ENCODE measurements at places on chromosomes 6 and 20.

- H3K36me3 ChIP-seq = no peaks in the 10 kb centered on the region
- peaks cover 37% of the 10 kb centered on the region for H3K27me3 ChIP-seq
- no peak overlapping the region for H3K27ac ChIP-seq
- H3K4me3 ChIP-seq = no peak overlapping the region
Observed at GRCh38 chr20:32040142-32040953, 11.7 kb upstream of the HCK start.

GRCh38 chr6:83359638-83360037 is 71.2 kb downstream of the ME1 start:
- 0 out of 2 replicates have a peak, but pooled peaks cover 4% of the 10 kb centered on the region for H3K4me1 ChIP-seq
- no peak overlapping the region for H3K27ac ChIP-seq
- no peak overlapping the region for H3K4me3 ChIP-seq
- H3K27me3 ChIP-seq = no peaks in the 10 kb centered on the region
- no peak for DNase-seq

DNA sequence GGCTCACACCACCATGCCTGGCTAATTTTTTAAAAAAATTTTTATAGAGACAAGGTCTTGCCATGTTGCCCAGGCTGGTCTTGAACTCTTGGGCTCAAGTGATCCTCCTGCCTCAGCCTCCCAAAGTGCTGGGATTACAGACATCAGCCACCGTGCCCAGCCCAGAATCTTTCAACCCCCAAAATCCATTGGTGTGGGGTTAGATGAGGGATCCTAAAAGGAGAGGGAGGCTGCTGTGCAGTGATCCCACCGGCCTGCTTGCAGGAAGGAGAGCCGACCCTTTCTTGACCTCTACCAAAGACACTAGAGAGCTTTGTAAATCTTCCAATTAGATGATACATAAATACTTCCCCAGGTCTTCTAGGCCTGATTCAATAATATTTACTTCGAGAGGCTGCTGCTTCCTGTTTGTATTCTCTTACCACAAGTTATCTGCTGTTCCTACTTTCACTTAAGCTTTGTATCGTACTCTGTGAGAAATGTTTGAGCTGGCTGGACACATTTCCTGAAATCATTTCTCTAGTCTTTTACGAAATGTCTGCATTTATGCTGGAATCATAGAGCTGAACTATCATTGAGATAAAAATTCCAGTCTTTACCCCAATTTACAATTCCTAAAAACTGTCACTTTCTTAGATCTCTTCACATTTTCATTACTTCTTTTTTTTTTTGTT is 49.3 kb upstream of the IER3 start:
- H3K4me1 ChIP-seq = peaks cover 17% of the 10 kb centered on the region
- H3K27me3 ChIP-seq = no peaks in the 10 kb centered on the region
- no peaks in the 10 kb centered on the region for H3K36me3 ChIP-seq
- H3K27ac ChIP-seq = peak overlapping the region; percentile 70
- H3K4me3 ChIP-seq = peak overlapping the region; percentile 33
- DNase-seq = no peak

- H3K27me3 ChIP-seq = peaks cover 11% of the 10 kb centered on the region
- DNase-seq = no peak
- no peak overlapping the region for H3K4me3 ChIP-seq
- H3K4me1 ChIP-seq = peaks cover 44% of the 10 kb centered on the region
- peaks cover 25% of the 10 kb centered on the region for H3K36me3 ChIP-seq
Observed at GRCh38 chr20:62716198-62716940, 7.7 kb downstream of the NTSR1 start.

- DNase-seq = peak; percentile 30
- no peaks in the 10 kb centered on the region for H3K27me3 ChIP-seq
- peak overlapping the region; percentile 61 for H3K4me3 ChIP-seq
- H3K4me1 ChIP-seq = peaks cover 45% of the 10 kb centered on the region
- H3K36me3 ChIP-seq = no peaks in the 10 kb centered on the region
- peak overlapping the region; percentile 70 for H3K27ac ChIP-seq
Observed at GRCh38 chr6:44456070-44456965, 68.8 kb downstream of the CDC5L start.

DNA sequence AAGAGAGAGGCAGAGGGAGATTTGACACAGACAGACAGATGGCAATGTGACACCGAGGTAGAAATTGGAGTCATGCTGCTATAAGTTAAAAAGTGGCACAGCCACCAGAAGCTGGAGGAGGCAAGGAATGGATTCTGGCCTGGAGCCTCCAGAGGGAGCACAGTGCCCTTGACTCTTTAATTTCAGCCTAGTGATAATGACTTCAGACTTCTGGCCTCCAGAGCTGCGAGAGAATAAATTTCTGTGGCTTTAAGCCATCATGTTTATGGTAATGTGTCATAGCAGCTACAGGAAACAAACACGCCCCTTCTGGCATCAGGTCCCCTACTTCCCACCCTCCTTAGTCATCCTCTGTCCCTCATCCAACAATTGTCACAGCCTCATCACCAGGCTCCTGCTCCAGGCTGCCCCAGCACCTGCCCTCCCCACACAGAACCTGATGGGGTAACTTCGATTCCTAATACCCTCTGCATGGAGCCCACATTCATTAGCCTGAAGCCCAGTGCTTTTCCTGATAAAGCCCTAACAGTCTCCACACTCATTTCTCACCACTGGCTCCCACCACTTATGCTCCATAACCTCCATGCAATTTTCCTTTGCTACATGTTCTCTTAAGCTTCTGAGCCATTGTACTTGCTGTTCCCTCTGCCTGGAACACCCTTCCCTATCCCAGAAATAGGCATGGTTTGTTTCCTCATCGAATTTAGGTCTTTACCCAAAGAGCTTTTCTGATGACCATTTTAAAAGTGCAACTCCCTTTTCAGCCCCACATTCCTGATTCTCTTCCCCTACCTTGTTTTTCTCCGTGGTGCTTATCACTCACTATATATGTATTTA is 69.7 kb upstream of the TOX2 start:
- H3K4me3 ChIP-seq = no peak overlapping the region
- DNase-seq = peak; percentile 82
- H3K27ac ChIP-seq = peak overlapping the region; percentile 92
- peaks cover 60% of the 10 kb centered on the region for H3K4me1 ChIP-seq
- H3K27me3 ChIP-seq = no peaks in the 10 kb centered on the region
- peaks cover 10% of the 10 kb centered on the region for H3K36me3 ChIP-seq

DNA sequence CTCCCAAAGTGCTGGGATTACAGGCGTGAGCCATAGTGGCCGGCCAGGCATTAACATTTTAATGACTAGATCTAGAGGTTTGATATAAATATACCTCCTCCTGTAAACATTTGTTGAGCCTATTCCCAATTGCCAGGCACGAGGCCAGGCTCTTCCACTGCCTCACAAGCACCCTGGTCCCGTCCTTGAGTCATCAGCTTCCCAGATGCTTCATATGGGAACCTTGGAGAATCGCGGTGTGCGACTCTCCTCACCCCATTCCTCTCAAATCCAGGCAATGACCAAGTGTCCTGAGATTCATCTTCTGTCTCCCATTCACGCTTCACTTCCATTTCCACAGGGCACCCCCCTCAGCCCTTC is 35.9 kb upstream of the PIM1 start:
- H3K4me1 ChIP-seq = peaks cover 62% of the 10 kb centered on the region
- H3K4me3 ChIP-seq = peak overlapping the region; percentile 82
- H3K27me3 ChIP-seq = peaks cover 1% of the 10 kb centered on the region
- 0 out of 2 replicates have a peak, but pooled peaks cover 4% of the 10 kb centered on the region for H3K36me3 ChIP-seq
- DNase-seq = peak; percentile 89

- H3K36me3 ChIP-seq = no peaks in the 10 kb centered on the region
- no peak overlapping the region for H3K4me3 ChIP-seq
- H3K27ac ChIP-seq = no peak overlapping the region
- no peak for DNase-seq
- H3K4me1 ChIP-seq = no peaks in the 10 kb centered on the region
Observed at GRCh38 chr20:64112691-64113443, 5.5 kb upstream of the NPBWR2 start.

DNA sequence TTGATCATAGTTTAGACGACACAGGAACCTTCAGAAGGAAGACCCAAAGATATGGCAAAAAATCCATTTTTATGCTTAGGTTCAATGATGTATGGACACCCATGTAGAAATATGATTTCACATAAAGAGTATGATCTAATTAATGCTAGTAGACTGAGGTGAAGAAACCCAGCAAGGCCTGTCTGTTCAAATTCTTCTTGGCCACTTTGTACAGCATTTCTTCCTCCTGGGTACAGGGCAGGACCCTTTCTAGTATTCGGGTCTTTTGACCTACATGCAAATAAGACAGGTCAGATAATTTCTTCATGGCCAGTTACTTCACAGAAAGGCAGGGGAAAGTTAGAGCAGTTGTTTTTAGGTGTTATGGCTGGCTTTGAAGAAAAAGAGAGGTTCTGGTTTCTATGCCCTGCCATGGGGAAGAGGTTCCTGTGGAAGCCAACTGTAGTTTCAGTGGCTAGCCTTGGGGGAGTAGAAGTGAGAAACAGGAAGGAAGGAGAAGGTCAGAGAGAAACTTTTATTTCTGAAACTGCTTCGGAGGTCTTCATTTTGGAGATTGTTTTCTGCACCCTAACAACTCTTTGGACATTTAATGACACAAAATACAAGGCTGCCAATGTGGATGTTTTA is 208.3 kb downstream of the PTPRK start:
- H3K4me3 ChIP-seq = no peak overlapping the region
- no peak for DNase-seq
- H3K4me1 ChIP-seq = peaks cover 44% of the 10 kb centered on the region
- H3K27me3 ChIP-seq = no peaks in the 10 kb centered on the region
- peaks cover 20% of the 10 kb centered on the region for H3K36me3 ChIP-seq
- no peak overlapping the region for H3K27ac ChIP-seq

DNA sequence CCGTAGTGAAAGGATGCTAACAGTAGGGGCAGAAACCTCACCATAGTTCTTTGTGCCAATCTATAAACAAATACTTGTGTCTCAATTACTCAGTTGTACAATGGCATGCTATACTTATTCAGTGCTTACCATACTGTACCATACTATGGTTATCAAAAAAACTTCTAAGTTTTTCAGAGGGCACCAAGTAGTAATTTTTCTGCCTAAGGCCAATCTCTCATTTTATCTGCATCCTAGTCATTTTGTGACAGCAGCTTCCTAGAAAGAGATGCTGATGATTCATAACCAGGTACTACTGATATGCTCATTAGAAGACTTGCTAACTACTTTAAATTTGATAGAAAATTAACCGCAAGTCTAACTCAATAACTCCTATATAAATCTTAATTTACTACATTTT is 42.9 kb downstream of the TMEM244 start:
- H3K27ac ChIP-seq = no peak overlapping the region
- no peaks in the 10 kb centered on the region for H3K4me1 ChIP-seq
- H3K27me3 ChIP-seq = no peaks in the 10 kb centered on the region
- no peak overlapping the region for H3K4me3 ChIP-seq
- H3K36me3 ChIP-seq = no peaks in the 10 kb centered on the region

DNA sequence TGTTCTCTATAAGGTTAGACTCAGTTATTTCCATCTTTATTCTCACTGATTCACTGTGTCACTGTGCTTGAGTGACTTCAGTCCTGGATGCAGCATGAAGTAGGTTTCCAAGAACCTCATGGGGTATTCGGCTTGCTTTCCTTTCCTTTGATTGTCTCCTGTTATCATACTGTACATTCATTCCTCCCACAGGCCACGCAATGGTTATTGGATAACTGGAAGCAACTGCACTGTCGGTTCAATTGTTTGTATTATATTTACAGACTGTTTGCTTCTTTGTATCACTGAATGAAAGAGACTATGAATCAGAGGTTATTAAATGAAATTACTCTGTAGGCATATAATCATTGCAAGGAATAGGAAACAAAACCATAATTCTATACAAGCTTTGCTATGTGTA is 129.4 kb downstream of the MAP7 start:
- DNase-seq = no peak
- peaks cover 7% of the 10 kb centered on the region for H3K27me3 ChIP-seq
- H3K36me3 ChIP-seq = no peaks in the 10 kb centered on the region
- H3K27ac ChIP-seq = no peak overlapping the region

- no peak overlapping the region for H3K27ac ChIP-seq
- peaks cover 57% of the 10 kb centered on the region for H3K27me3 ChIP-seq
- DNase-seq = no peak
- no peak overlapping the region for H3K4me3 ChIP-seq
- no peaks in the 10 kb centered on the region for H3K36me3 ChIP-seq
- no peaks in the 10 kb centered on the region for H3K4me1 ChIP-seq
Observed at GRCh38 chr20:51054233-51054632, 31.3 kb upstream of the KCNG1 start.

- H3K4me1 ChIP-seq = no peaks in the 10 kb centered on the region
- DNase-seq = no peak
- no peaks in the 10 kb centered on the region for H3K36me3 ChIP-seq
- no peaks in the 10 kb centered on the region for H3K27me3 ChIP-seq
- no peak overlapping the region for H3K27ac ChIP-seq
Observed at GRCh38 chr6:74415056-74415455, 719.1 kb downstream of the CD109 start.

- no peaks in the 10 kb centered on the region for H3K4me1 ChIP-seq
- no peak overlapping the region for H3K4me3 ChIP-seq
- H3K27ac ChIP-seq = no peak overlapping the region
- H3K27me3 ChIP-seq = peaks cover 8% of the 10 kb centered on the region
Observed at GRCh38 chr6:107633680-107634323, 143.9 kb downstream of the SOBP start.

GRCh38 chr6:148349466-148349865 is 6.8 kb downstream of the SASH1 start:
- no peak for DNase-seq
- peaks cover 63% of the 10 kb centered on the region for H3K4me1 ChIP-seq
- peaks cover 2% of the 10 kb centered on the region for H3K27me3 ChIP-seq
- no peak overlapping the region for H3K27ac ChIP-seq
- no peak overlapping the region for H3K4me3 ChIP-seq
- H3K36me3 ChIP-seq = peaks cover 10% of the 10 kb centered on the region

DNA sequence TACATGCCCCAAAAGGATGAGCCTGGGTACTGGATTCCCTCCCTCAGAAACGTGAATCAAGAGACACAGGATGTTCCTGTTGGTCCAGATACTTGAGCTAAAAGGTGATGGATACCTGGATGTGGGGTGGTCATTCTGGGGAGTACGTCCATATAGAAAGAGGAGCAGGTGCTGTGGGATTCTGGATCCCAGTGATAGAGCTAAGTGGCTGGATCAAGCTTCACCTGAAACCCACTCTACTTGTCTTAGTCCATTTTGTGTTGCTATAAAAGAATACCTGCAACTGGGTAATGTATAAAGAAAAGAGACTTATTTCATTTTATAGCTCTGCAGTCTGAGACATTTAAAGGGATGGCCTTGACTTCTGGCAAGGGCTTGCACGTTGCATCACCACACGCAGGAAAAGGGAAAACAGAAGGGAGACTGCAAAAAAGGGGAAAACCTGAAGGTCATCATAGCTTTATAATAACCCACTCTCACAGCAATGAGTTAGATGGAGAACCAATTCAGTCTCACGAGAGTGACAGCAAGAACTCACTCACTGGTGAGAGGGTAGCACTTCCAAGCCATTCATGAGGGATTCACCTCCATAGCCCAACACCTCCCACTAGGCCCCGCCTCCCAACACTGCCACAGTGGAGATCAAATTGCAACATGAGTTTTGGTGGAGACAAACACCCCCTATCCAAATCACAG is 31.2 kb downstream of the RIPOR3 start:
- peaks cover 26% of the 10 kb centered on the region for H3K4me1 ChIP-seq
- H3K4me3 ChIP-seq = no peak overlapping the region
- H3K36me3 ChIP-seq = no peaks in the 10 kb centered on the region
- DNase-seq = no peak
- H3K27ac ChIP-seq = no peak overlapping the region
